Panc1 (cell line): ENCODE measurements at places on chromosomes 1 and 21. TPM values are rescaled to one million over a fixed set of nuclear protein-coding genes. Genes with fewer than 3 reads are reported as not detected.

The TBX15 gene
- 1.9 TPM for total RNA-seq

The LYPLAL1 gene
- 41.3 TPM for total RNA-seq

The RNU1-1 gene
- total RNA-seq = 1,290 TPM

The SRM gene
- 249 TPM for total RNA-seq

The PRAMEF33 gene
- not detected for total RNA-seq

The FCGR2B gene
- total RNA-seq = 0.15 TPM

The S100B gene
- total RNA-seq = not detected

The PCP4L1 gene
- total RNA-seq = not detected
